HuH-7 (cell line): ENCODE measurements at places on chromosomes 3 and 15.
A peak's percentile ranks its signal among the peaks of the same experiment; 100 is the strongest.

DNA sequence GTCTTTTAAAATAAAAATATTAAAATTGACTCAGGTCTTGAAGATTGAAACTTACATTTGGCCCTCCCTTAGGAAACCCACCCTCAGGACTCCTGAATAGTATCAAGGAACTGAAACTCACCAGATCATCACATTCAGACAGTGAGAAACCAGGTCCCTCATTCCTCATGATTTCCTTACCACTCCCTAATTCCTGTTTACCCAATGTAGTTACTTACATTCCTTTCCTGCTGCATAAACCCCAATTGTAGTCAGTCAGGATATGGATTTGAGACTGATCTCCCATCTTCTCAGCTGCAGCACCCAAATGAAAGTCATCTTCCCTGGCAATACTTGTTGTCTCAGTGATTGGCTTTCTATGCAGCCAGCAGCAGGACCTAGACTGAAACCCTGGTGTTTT, 8.6 kb downstream of the ATP13A4 start:
- no peak for DNase-seq

DNA sequence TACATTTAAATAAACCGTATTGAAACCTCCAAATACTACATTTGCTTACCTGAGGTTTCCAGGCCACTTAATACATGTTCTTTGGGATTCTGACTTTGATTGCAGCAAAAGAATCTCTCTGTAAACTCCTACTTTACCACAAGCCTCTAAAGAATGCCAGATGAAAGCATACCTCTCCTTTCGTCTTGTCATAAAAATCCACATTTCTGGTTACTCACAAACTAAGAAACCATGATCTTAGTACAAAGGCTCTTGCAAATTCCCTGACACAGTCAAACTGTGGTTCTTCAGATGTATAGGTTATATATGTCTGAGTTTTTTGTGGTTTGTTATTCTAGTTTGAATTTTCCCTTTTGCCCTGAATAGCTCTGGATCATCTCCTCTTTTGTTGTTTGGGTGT, 188.4 kb downstream of the RAP2B start:
- DNase-seq = peak; percentile 9

DNA sequence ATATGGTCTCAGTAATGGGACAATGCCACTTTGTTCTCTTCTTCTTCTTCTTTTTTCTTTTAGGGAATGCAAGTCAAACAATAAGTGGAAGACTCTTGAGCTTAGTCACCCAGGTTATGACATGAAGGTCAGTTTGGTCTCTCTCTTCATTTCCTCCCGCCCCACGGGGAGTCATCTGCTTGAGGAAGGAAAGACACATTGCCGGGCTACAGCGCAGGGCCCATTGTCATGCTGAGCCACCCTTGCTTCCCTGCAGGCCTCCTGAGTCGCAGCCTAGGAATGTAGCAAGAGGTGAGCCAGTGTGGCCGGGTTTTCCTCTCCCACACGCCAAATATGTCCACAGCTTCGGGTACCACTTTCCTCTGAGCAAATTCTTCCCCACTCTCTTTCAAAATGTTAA, 47.6 kb downstream of the RAP2B start:
- DNase-seq = no peak

DNA sequence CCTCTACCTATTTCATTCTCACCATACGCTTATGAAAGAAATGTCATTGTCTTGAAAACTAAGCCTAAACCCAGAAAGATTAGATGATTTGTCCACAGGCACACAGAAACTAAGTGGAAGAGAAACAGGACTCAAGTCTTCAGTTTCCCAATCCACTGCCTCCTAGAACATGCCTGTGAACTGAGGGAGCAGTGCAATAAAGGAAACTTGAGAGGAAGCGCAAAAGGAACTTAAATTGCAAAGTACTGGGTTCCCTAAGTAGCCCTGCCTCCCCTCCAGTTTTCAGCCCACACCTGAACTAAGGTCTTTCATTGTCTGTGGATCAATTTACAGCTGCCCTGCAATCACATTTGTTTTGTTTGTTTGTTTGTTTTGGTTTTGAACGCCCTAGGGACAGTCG, 56.7 kb upstream of the TSEN2 start:
- no peak for DNase-seq

DNA sequence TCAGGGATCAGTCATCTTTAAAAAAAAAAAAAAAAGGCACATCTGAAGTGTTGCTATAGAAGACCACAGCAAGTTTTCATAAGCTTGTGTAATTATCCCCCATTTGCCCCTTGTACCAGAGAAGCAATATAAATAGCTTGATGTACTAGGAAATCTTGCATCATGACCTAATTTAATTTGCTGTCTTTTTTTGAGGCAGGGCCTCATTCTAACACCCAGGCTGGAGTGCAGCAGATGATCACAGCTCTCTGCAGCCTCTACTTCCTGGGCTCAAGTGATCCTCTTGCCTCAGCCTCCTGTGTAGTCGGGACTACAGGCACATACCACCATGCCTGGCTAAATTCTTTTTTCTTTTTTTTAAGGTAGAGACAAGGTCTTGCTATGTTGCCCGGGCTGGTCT, 88.7 kb downstream of the ARIH1 start:
- no peak for DNase-seq

- no peak for DNase-seq
These were observed 105.4 kb downstream of the EPHB1 start for GRCh38 chr3:134900482-134900881.

- no peak for DNase-seq
These were observed 60.4 kb upstream of the RBM5 start for GRCh38 chr3:50028346-50028745.

DNA sequence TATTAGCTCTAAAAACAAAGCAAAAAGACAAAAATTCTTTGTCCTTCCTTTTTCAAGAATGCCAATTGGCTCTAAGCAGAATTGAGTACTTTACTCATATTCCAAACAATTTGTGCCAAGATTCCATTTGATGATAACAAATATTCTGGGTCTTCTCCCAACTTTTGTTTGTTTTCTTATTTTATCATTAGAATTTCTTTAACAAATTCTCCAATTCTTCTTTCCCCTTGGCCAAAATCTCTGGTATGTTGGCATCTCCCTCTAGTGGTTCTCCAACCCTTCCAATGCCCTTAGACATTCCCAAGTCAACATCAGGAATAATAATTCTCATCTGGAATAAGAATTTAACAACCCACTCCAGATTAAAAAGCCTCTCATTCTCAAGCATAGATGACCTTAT, 5.3 kb downstream of the CPOX start:
- no peak for DNase-seq

DNA sequence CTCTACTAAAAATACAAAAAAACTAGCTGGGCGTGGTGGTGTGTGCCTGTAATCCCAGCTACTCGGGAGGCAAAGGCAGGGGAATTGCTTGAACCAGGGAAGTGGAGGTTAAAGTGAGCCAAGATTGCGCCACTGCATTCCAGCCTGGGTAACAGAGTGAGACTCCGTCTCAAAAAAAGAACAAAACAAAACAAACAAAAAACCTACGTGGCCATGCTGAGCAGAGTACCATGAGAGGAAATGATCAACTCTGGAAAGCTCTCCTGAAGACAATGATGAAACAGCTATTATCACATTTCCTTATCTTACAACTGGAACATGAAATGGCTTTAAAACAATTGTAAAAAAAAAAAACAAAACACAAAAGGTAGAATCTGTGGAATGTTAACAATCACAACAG, 75.2 kb downstream of the CHSY1 start:
- DNase-seq = no peak

- no peak for DNase-seq
These were observed 30.8 kb downstream of the MAP4 start for GRCh38 chr3:47985381-47985780.

- DNase-seq = no peak
These were observed 167.9 kb downstream of the PDE8A start for GRCh38 chr15:85149465-85150129.

DNA sequence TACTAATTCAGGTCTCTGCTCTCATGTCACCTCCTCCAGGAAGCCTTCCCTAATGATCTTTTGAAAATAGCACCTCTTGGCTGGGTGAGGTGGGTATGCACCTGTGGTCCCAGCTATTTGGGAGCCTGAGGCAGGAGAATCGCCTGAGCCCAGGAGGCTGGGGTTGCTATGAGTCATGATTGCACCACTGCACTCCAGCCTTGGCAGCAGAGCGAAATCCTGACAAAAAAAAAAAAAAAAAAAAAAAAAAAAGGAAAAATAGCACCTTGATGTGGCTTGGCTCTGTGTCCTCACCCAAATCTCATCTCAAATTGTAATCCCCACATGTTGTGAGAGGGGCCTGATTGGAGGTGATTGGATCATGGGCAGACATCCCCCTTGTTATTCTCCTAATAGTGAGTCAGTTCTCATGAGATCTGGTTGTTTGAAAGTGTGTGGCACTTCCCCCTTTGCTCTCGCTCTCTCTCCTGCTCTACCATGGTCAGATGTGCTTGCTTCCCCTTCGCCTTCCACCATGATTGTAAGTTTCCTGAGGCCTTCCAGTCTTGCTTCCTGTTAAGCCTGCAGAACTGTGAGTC, 11.2 kb upstream of the RNU6-1 start:
- no peak for DNase-seq

DNA sequence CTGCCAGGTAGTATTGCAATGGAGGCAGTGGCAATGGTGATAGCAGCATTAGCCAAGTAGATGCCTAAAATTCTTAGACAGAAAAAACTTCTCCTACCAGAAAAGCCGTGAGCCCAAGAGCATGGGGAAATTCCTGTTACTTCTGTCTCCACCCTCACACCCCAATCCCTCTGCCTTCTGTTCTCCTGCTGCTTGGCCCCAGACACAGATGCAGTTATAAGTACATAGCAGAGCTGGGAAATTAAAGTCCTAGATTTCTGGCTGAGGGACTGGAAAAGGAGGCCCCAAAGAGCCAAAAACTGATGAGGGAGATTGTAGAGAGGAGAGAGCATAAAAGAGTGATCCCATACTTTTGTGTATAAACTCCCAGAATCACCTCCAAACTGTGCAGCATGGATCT, 166.9 kb downstream of the SMAD6 start:
- DNase-seq = no peak

DNA sequence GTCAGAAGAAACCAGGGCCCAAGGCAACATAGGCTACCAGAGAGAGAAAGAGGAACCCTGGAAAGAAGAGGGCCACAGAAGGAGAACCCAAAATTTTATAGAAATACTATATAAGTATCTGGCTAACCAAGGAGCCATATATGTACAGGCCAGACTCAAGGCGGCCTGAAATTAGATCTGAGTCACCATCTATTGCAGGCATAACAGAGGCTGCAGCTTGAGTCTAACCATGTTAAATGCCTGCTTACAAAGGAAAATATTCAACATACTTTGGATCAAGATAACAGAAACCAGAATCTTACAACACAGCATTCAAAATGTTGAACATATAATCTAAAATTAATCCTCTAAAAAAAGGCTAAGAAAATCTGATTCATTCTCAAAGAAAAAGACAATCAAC, 23.1 kb downstream of the IGSF11 start:
- DNase-seq = no peak

- DNase-seq = no peak
These were observed 24.2 kb downstream of the UBE2Q2 start for GRCh38 chr15:75867449-75867848.

- DNase-seq = no peak
These were observed at the start of gene DPPA2 for GRCh38 chr3:109316162-109316730. Gene DPPA2, minus strand, starts transcription at chr3:109316517. Its CDS starts 1,975 bp downstream, at chr3:109314542.

GRCh38 chr15:83129791-83130190, 22.3 kb downstream of the TM6SF1 start:
- no peak for DNase-seq

DNA sequence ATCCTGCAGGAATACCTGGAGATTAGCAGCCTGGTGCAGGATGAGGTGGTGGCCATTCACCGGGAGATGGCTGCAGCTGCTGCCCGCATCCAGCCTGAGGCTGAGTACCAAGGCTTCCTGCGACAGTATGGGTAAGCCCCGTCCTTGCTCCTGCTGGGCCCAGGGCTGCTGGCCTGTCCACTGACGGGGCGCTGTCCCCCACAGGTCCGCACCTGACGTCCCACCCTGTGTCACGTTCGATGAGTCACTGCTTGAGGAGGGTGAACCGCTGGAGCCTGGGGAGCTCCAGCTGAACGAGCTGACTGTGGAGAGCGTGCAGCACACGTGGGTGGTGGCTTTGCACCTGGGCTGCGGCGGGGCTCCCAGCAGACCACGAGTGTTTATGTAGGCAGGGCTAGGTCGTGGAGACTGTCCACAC, 5.0 kb downstream of the FES start:
- DNase-seq = no peak

DNA sequence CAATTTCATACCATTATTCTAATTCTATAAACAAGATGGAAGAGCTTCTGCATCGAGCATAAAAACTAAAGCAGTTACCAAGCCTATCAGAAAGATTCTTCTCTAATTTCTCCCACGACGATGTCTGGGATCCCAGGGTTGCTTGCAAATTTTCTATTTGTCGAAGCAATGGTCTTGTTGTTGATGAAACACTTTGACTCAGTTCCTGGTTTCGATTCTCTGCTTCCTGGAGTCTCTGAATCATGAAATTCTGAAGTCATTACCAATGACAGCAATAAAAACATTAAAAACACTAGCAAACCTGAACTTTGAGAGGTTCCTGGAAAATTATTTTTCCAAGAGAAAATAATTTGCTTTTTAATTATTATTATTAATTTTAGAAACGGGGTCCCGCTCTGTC, 18.7 kb downstream of the TMF1 start:
- DNase-seq = no peak

- DNase-seq = no peak
These were observed 562.5 kb downstream of the UNC13C start for GRCh38 chr15:54540721-54541120.

GRCh38 chr3:66816090-66816761, 181.9 kb upstream of the KBTBD8 start:
- DNase-seq = no peak

- peak; percentile 64 for DNase-seq
These were observed 191.6 kb downstream of the GAP43 start for GRCh38 chr3:115814778-115815380.

- DNase-seq = no peak
These were observed 231.5 kb downstream of the EFHB start for GRCh38 chr3:19702416-19703078.

- no peak for DNase-seq
These were observed 146.1 kb downstream of the AQP9 start for GRCh38 chr15:58284293-58284692.

GRCh38 chr3:66588340-66588847, 87.6 kb upstream of the LRIG1 start:
- no peak for DNase-seq

GRCh38 chr3:103459815-103460214, 1025.0 kb downstream of the ZPLD1 start:
- DNase-seq = no peak

- no peak for DNase-seq
These were observed 18.7 kb upstream of the KPNA1 start for GRCh38 chr3:122533480-122533879.

- no peak for DNase-seq
These were observed 123.8 kb upstream of the CMC1 start for GRCh38 chr3:28117598-28117997.
